ENCODE measurements at places on chromosomes 12 and 14.

DNA sequence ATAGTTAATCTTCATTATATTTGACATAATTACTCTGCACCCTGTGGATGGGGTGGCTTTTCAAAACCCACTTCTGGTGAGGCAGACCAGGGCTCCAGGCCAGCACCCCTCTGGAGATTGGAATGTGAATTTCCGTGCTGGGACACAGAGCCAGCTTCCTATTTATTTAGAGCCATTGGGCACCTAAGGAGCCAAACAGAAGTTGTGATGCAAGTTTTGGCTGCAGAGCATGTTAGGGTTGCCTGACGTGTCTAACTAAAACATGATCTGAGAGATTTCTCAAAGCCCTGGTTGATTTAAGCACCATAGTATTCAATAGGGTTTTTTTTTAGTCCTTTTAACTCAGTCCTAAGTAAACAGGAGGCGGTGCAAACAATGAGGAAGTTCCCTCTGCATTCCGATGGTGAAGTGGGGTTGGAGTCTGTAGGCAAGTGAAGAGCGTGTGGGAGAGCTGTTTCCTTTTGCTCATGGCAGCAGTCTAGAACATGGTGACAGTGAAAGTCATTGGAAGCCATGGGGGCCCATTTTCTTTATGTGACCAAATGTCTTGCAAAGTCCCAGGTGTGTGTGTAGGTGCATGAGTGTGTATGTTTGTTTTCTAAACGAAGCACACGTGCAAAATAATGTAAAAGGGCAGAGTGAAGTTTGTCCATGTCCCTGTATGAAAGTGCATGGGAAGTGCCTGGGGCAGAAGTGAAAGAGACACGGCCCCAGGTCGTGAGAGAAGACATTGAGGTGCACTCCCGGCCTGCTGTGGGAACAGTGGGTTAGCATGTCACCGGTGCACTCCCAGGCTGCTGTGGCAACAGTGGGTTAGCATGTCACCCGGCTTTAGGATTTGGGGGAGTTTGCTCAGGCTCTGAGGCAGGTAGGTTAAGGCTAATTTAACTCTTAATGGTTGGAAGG lies 117.7 kb downstream of the PRKCH start:
- DNase-seq = no peak

- DNase-seq = no peak
Measured at GRCh38 chr12:71392521-71393145, 47.0 kb upstream of the LGR5 start.

DNA sequence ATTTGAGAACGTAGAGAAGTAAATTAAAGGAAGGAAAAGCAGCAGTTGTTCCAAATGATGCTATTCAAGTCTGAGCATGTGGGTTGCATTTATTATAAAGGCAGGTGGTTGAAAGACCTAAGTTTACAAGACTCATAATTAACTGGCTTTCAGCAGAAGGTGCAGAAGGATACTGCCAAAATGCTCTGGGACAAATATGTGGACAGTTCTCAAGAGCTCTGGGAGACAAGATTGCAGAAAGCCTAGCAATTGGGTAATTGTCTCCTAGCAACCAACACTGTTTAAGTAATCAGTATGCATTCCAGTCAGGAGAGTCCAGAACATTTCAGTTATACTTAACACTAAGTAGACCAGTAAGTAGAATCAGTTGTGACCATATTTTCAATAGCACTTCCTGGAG lies 131.5 kb downstream of the GPR135 start:
- DNase-seq = no peak

DNA sequence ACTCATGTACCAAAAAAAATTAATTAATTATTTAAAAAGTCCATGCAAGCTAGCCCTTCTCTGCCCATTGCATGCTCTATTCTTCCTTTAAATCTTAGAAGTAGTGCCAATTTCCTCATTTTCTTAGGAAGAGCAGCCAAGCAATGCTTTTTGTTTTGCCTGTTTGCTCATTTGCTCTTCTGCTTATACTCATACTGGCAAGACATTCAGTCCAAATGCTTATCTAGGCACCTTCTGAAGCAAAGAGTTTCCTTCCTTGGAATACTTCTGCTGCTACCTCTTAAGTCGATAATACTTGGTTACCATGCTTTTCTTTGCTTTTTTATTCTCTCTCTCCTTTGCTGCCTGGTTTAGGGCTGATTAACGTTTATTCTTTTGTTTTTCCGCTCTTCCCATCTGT lies 1318.3 kb downstream of the AACS start:
- no peak for DNase-seq

DNA sequence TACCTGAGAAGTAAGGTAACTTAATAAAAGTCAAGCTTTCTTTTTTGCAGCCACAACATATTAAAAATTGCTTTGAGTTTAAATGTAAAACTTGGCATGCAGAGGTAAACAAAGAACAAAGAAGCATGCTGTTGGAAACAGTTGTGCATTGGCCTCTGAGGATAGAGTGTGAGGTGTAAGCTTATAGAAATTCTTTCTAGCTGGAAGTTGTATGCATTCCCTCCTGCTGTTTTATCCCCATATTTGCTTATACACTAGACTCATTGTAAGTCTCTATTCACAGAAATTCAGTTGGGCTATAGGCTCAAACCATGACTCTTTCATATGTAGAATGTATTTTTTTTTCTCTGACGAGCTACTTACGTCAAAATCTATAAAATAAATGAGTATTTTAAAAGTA lies 316.3 kb downstream of the SLC6A15 start:
- DNase-seq = no peak

- DNase-seq = no peak
Measured at GRCh38 chr12:32395026-32395425, 4.3 kb upstream of the FGD4 start.

GRCh38 chr14:59332727-59333126 lies 132.5 kb downstream of the GPR135 start:
- DNase-seq = no peak

DNA sequence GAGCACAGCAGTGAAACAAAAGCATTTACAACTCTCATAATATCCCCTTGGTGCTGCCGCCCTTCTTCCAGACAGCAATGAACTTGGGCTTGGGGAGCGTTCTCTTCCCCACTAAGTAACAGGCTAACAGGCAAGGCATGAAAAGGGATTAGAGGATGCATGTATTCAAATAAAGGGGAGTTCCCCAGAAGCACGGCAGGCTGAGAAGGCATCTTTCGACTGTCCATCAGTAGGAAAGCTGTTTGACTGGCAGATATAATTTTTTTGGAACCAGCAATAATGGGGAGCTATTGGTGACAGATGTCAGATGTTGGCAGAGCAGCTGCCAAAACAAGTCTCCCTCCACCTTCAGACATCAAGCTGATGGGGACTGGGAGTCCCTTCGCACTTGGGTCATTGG lies 9.2 kb upstream of the TIGAR start:
- DNase-seq = no peak

DNA sequence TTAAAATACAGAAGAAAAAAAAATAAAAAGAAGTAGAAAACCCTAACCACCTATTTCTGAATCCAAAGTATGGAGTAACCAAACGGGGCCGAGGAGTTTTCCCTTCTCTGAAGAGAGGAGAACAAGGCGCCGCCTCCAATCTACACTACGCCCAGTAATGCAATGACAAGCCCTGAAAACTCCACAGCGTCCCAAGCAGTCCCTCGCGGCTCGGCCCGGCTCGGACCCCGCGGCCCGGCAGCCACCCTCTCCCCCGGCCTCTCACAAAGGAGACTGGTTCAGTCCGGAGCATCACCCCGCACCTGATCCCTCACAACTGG lies 371 bp downstream of the CHD8 start:
- DNase-seq = no peak

GRCh38 chr14:90615517-90616060 lies 200.6 kb downstream of the TTC7B start:
- no peak for DNase-seq

GRCh38 chr14:102103062-102103695 lies 16.3 kb upstream of the HSP90AA1 start:
- DNase-seq = no peak

- no peak for DNase-seq
Measured at GRCh38 chr12:110919720-110920119, 659 bp downstream of the MYL2 start.

GRCh38 chr12:2650261-2651067 lies 144.3 kb upstream of the FKBP4 start:
- no peak for DNase-seq

GRCh38 chr14:103317251-103317650 lies 16.8 kb upstream of the EIF5 start:
- no peak for DNase-seq

- no peak for DNase-seq
Measured at GRCh38 chr12:49825360-49825970, 2.7 kb downstream of the NCKAP5L start.

- DNase-seq = no peak
Measured at GRCh38 chr12:90841336-90841735, 113.6 kb downstream of the CCER1 start.

GRCh38 chr12:103647267-103647666 lies 60.2 kb downstream of the STAB2 start:
- no peak for DNase-seq

GRCh38 chr12:7961395-7962178 lies 25.6 kb upstream of the SLC2A3 start:
- DNase-seq = no peak

DNA sequence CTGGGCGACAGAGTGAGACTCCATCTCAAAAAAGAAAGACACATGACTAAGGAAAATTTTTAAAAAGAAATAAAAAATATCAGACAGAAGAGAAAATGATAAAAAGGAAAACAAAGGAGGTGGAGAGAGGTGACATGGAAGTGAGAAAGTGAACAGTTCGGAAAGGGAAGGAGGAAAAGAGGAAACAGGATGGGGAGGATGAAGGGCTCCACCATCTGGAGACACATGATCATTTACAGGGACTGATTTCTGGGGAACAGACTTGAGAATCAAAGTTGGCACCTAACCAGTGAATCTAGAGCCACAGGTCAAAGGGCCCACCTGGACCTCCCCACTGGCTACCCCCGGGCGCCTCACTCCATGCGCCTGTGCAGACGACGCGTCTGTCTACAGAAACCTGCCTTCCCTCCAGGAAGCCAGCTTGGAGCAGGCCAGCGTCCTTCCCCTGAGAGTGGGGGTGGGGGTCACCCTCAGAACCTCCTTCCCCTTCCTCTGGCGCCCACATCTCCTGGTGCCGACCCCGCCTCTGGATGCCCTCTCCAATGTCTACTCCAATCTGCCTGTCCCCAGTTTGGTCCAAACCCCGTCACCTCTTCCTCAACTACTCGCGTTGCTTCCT lies 60.5 kb downstream of the AMN start:
- DNase-seq = no peak

- DNase-seq = no peak
Measured at GRCh38 chr14:19873178-19873577, 1.8 kb upstream of the OR4K2 start.

GRCh38 chr14:29999013-29999539 lies 71.4 kb upstream of the PRKD1 start:
- DNase-seq = no peak

DNA sequence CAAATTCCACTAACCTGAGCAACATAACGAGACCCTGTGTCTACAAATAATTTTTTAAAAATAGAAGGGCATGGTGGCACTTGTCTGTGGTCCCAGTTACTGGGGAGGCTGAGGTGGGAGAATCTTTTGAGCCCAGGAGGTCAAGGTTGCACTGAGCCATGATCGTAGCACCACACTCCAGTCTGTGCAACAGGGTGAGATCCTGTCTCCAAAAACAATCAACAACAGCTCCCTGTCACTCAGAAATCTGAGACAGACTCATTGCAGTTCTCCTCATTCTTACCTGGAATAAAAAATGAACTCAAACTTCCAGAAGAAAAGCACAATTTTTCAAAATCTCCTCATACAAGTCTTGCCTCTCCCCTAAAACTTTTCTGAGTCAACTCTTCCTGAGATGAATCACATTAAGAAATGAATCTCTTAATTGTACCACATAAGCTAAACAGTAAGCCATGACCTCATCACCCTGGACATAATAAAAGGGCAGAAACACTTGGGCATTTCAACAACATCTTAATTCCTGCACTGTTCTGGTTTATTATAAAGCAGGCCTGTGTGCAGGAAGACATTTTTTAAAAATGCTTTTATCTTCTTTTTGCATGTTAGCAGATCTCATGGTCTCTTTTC lies 214.3 kb upstream of the CDKN3 start:
- DNase-seq = no peak

- no peak for DNase-seq
Measured at GRCh38 chr12:77131977-77132490, 66.7 kb upstream of the E2F7 start.

DNA sequence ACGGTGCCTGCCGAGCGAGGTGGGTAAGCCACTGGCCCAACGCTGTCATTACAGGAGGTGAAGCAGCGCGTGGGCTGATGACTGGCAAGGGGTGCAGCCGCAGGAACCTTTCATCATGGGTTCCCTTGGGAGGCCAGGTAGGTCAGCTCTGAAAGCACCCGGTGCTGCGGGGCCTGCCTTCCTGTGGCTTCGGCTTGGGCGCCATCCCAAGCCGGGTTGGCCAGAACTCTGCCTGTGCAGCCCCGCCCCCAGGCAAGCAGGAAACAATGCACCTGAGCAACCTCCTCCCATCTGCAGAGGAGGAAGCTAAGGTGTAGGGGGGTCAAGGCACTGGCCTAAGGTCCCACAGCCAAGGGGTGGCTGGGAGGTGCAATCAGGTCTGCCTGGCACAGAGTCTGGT lies 20.0 kb upstream of the HHIPL1 start:
- no peak for DNase-seq

- DNase-seq = no peak
Measured at GRCh38 chr12:59068436-59068835, 148.1 kb upstream of the LRIG3 start.

GRCh38 chr12:87809916-87810315 lies 219.3 kb downstream of the C12orf50 start:
- DNase-seq = no peak

GRCh38 chr12:47079981-47080724 lies 394 bp upstream of the AMIGO2 start:
- peak; percentile 9 for DNase-seq

DNA sequence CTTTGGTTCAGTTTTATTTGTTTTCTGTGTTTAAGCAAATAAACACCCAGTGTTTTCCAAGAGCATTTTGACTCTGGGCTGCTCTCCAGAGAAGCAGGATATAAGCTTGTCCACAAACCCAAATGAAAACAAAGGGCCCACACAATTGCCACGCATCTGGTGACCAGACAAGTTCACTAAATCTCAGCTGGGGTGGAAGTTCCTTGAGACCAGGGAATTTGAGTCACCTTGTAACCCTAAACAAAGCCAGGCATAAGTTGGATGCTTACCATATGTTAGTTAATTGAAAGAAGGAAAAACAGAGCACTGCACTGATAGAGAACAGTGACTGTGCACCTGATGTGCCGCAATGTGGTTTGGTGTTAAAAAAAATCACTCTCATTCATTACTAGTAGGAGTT lies 1.6 kb upstream of the TXNRD1 start:
- no peak for DNase-seq

GRCh38 chr14:59318908-59319307 lies 130.4 kb downstream of the DAAM1 start:
- no peak for DNase-seq

Data from stimulated activated CD4-positive, alpha-beta T cell treated with anti-CD3 and anti-CD28 coated beads, TNF-alpha, amount 100 ng/mL, for 4 hours (primary cell).